ENCODE measurements at places on chromosomes 16 and 17. TPM values are rescaled to one million over a fixed set of nuclear protein-coding genes. Genes with fewer than 3 reads are reported as not detected.
A peak's percentile ranks its signal among the peaks of the same experiment; 100 is the strongest.

The ARMC7 gene
- 4.9 TPM for total RNA-seq

The CACNA1H gene
- 7.0 TPM for total RNA-seq

DNA sequence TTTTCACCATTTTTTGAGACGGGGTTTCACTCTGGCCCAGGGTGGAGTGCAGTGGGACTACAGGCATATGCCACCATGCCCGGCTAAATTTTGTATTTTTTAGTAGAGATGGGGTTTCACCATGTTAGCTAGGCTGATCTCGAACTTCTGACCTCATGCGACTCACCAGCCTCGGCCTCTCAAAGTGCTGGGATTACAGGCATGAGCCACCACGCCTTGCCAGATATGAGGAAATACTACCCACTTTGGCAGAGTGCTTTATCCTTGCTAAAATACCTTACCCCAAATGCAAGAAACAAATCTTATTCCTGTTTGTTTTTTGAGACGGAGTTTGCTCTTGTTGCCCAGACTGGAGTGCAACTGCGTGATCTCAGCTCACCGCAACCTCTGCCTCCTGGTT lies 62.9 kb upstream of the MGAT5B start:
- H3K4me1 ChIP-seq = no peaks in the 10 kb centered on the region
- H3K27me3 ChIP-seq = no peaks in the 10 kb centered on the region
- no peak overlapping the region for H3K4me3 ChIP-seq
- H3K27ac ChIP-seq = no peak overlapping the region
- DNase-seq = no peak

The RNF157 gene
- total RNA-seq = 13.0 TPM

- H3K4me1 ChIP-seq = peaks cover 8% of the 10 kb centered on the region
- no peak for DNase-seq
- H3K4me3 ChIP-seq = no peak overlapping the region
Observed at GRCh38 chr16:31464348-31464769, 5.1 kb downstream of the ARMC5 start.

The C16orf54 gene
- 0.90 TPM for total RNA-seq

- peak overlapping the region; percentile 93 for H3K27ac ChIP-seq
- peaks cover 41% of the 10 kb centered on the region for H3K4me1 ChIP-seq
- H3K27me3 ChIP-seq = no peaks in the 10 kb centered on the region
- H3K36me3 ChIP-seq = no peaks in the 10 kb centered on the region
Observed at GRCh38 chr17:42248351-42249179, 27.6 kb downstream of the STAT5B start.

DNA sequence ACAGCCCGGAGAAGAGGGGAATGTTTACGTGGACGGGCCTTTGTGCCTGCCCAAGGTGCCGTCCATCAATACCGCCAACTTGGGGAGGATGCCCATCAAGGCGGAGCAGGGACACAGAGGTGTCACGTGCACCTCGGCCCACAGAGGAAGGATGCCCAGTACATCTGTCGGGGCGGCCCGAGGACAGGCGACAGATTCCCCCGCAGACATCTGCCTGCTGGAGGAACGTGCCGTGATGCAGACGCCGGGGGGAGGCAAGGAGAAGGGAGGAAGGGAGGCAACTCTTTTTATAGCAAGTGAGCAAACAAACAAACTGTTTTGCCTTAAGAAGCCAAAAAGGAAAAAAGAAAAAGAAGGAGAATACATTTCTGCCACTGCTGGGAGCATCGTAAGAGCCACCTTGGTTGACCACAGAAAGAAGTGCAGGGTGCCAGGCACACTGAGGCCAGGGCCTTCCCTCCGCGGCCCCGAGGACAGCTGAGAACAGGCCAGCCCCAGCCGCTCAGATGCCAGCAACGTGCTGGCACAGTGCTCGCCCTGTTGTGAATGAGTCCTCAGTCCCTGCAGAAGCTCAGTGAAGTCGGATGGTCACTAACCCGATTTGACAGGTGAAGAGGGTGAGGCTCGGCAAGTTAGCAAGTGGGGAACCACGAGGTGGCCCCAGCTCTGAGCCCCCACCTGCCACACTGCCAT lies 146.4 kb downstream of the RBFOX3 start:
- H3K27me3 ChIP-seq = no peaks in the 10 kb centered on the region
- no peak overlapping the region for H3K27ac ChIP-seq
- DNase-seq = no peak

- H3K27me3 ChIP-seq = no peaks in the 10 kb centered on the region
- no peak overlapping the region for H3K27ac ChIP-seq
- DNase-seq = no peak
- no peaks in the 10 kb centered on the region for H3K36me3 ChIP-seq
- no peaks in the 10 kb centered on the region for H3K4me1 ChIP-seq
Observed at GRCh38 chr17:42878123-42878880, 22.3 kb upstream of the G6PC1 start.

DNA sequence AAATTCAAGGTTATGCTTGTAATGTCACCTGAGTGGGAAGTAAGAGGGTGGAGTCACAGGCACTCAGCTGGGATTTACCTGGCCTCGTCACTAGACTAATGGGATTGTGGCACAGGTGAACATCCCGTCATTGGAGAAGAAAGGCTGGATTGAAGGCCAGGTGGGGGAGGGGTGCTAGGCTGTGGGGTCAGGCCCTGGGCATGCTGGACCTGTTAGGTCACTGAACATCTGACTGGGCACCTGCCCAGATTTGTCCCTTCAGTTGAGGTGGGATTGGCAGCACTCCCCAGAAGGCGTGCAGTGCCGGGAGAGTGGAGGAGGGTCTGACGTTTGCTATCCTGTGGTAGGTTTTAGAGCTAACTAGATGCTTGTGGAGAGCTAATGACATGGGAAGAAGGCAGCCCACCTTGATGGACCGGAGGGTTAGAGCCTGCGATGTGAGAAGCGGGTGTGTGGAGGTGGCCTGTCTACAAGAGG lies 161.5 kb upstream of the ZNF267 start:
- DNase-seq = no peak
- H3K36me3 ChIP-seq = peaks cover 2% of the 10 kb centered on the region
- peaks cover 25% of the 10 kb centered on the region for H3K4me1 ChIP-seq
- H3K4me3 ChIP-seq = no peak overlapping the region
- no peak overlapping the region for H3K27ac ChIP-seq
